ENCODE measurements at places on chromosomes 4 and X. TPM values are rescaled to one million over a fixed set of nuclear protein-coding genes. Genes with fewer than 3 reads are reported as not detected.
A peak's percentile ranks its signal among the peaks of the same experiment; 100 is the strongest.

DNA sequence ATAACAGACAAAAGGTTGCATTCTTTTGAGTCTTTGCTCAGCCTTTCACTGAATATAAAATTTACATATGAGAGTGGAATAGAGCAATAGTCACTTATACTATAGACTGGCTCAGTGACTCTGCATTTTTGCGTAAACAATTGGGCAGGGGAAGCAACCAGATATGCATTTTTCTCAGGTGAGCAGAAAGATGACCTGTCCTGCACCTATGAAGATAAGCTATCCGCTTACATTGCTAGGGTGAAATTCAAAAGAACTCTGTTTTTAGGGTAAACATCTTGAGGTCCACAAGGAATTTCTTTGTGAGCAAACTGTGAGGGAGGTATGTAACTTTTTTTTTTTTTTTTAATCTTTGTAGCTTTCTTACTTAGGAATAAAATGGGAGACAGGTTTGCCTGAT is 602.4 kb upstream of the PRKX start:
- no peak for DNase-seq

GRCh38 chr4:102586644-102587021 is 85.5 kb downstream of the NFKB1 start:
- DNase-seq, result no peak

DNA sequence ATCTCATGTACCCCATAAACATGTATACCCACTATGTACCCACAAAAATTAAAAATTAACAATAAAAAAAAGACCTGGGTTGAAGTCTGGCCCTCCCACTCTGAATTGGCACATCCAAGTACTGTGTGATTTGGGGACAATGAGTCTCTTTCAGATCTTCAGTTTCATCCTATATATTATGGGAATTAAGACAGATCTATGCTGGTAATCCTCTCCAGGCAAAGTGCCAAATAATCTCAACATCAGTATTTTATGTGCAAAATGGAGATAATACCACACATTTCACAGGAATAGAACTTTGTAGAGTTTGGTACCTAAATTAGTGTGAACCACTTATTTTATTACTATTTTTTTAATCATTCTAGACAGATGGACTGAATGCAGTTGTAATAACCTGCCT is 11.0 kb upstream of the SCD5 start:
- no peak for DNase-seq

Gene PCDH11X
- not detected for total RNA-seq

DNA sequence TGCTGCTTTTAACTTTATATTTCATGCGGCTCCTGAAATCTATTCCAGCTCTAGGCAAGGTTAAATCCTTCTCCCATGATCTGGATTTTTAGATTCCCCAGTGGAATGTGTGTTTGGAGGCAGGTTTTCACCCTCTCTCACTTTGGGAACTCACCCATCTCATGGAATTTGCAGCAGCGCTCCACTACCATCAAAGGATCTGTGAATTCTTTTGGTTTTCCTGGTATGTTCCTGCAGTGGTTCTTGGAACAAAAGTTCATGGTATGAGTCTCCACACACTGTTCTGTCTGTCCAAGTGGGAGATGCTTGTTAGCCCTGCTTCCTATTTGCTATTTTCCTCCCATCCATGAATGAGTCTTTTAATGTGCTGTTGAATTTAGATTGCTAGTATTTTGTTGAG is 14.0 kb downstream of the APOOL start:
- DNase-seq, result no peak

DNA sequence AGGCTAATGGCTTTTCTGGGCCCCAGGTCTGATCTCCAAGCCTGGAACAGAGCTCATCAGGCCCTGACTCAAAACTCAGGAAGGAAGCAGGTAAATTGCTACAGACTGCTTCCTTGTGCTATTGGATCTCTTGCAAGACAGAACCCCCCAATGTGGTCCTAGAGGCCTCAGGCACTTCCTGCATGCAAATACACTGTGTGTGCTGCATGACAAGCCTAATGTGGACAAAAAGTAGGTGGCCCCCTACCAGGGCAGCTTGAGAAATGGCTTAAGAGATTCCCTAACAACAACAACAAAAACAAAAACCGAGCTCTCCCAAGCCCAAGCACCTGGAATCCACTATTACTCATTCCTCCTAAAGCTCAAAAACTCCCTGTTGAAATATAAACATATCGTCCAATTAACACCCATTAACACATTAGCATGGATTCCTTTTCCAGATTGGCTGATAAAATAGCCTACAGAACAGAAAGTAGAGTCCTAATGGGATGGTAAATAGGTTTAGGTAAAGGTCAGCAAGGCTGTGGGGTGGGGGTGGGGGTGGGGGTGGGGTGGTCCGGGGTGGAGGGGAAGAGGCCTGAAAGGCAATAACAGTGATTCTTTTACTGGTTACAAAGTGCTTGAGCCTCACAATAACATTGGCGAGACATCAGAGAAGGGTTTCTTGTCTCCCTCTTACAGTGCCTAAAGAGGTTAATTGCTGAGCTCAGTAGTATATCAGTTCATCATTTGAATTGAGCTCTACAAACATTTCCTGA is 24.1 kb upstream of the FGF16 start:
- DNase-seq, result no peak

DNA sequence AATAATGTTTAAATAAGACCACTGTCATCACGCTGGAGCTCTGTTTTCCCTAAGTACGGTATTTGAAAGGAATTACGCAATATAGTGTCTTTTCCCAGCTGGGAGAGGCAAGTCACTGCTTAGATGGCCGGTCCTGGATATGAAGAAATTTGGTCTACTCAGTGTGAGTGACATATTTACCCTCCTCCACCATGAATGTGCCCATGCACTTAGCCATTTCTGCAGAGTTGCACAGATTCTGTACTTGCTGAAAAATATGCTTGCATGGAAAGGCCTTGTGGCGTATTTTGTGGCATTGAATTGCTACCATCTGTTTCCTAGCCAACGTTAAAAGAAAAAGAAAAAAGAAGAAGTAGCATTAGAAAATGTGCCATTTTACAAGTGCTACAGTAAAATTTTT is 73.1 kb downstream of the ADGRL3 start:
- DNase-seq, result peak; percentile 22

DNA sequence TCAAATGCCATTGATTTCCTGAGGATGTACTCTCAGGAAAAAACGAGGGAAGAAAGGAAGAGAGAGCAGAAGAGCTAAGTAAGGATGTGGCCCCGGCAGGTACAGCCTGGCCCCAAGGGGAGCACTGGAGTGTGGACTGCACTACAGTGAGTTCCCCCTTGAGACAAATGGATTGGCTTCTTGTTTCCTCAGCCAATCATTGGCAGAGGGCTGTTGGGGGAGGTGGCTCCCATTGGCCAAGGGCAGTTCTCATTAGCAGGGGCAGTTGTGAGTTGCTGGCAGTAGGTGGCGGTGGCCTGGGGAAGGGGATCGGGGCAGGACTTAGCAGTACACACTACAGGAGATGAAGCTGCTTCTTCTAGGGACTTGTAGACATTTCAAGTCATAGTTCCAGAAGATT is 24.1 kb upstream of the OCIAD2 start:
- DNase-seq, result no peak

DNA sequence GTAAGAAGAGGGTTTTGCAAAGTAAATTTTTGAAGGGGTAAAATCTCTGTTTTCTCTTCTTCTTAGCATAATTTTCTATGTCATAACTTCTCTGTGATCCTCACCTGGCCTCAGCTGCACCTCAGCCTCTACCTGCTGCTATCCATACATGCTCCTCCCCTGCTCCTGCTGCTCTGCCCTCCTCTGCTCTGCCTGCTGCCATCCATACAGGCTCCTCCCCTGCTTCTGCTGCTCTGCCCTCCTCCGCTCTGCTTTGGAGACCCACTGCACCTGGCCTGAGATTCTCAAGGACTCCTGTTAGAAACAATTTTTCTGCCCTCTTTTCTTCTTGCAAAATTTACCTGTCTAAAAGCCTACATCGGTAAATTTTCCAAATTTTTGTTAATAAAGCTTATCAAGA is 388.6 kb upstream of the PITX2 start:
- DNase-seq, result no peak

DNA sequence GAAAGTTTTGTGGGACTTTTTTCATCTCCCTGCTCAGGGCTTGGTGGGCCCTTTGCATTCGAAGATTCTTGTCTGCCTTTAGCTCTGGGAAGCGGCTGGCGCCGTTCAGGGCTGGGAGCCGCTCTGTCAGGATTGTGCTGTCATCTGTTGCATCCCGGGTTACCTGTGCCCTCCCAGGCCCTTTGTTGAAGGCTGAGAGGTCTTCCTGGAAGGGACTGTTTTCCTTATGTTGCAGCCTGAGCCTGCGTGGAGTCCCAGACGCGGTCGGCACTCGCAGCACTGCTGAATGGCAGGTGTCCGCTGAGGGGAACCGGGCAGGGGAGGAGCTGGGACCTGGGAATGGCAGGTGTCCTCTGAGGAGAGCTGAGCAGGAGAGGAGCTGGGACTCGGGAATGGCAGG is 15.9 kb downstream of the RGS12 start:
- no peak for DNase-seq

Gene LAMP2
- total RNA-seq, result 112 TPM

Gene FGF2
- 14.8 TPM for total RNA-seq

GRCh38 chr4:117481742-117482141 is 396.4 kb upstream of the TRAM1L1 start:
- peak; percentile 55 for DNase-seq

Gene C4orf50
- total RNA-seq, result not detected

DNA sequence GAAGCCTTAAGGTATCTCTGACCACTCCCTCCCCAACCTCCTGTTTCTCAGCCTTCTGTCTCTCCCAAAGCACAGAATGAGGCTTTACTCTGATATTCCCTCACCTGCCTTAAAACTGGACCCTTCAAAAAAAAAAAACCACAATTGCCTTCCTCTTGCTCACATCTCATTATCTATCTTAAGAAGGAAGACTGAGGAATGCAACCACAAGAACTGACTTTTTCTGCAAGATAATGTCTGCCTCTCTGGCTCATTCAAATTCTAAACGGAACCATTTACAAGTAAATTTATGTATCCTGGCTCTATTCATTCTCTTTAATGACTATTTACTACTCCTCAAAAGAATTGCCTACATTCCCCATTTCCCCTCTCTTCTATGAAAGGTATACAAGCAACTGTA is 545.5 kb upstream of the HTR2C start:
- no peak for DNase-seq

Gene ANOS1
- total RNA-seq, result 0.26 TPM

- DNase-seq, result no peak
Measured at GRCh38 chr4:37765741-37766140, 60.7 kb upstream of the PGM2 start.
